NCI-H1417 treated with DMSO at 0.1 percent for 48 hours (cell line): ENCODE measurements at places on chromosomes 16 and 17.

DNA sequence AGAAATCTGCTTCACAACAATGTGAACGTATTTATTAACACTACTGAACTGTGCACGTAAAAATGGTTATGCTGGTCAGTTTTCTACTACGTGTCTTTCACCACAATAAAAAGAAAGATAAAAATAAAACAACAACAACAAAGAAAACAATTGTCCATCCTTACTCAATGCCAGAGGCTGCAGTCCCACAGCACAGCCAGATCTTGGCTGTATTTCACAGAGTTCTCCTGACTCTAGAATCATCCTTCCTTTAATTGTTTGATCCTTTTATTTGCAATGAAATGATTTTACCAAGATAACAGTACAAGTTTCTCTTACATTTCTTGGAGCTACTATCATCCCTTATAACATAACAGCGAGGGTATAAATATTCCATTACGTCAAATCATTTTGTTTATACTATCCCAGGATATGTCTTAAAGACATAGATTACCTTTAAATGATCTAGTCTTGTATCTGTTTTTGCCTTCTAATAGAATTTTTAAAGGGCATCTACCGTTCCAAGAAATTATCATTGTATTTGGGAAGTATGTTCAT lies 103.3 kb downstream of the SLC39A11 start:
- DNase-seq = no peak

GRCh38 chr17:42748908-42749798 lies 4.3 kb upstream of the EZH1 start:
- no peak for DNase-seq

DNA sequence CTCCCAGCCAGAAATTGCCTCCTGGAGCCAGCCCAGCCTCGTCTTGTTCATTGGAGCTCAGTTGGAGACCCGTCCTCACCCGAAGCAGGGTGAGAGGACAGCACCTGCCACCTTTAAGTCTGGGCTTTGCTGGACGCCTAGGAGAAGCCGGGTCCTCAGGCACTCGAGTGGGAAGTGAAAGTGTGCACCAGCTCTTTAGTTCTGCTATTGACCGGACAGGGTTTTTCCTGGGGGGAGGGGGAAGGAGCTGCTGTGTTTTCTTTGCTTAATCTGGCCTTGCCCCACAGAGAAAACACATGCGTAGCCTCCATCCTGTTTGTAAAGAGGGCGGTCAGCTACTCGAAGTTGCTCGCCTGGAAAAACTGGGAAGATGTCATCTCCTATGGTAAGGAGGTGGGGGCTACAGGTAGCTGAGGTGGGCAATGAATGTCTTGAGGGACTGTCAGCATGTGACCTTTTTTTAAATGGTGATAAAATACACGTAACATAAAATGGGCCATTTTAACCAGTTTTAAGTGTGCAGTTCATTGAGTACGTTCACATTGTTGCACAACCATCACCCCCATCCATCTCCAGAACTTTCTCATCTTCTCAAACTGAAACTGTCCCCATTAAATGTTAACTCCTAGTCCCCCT lies 34.4 kb downstream of the CMIP start:
- no peak for DNase-seq

GRCh38 chr17:82866590-82867191 lies 26.9 kb upstream of the ZNF750 start:
- DNase-seq = no peak

- DNase-seq = no peak
Observed at GRCh38 chr17:80826955-80827645, 164.5 kb upstream of the CHMP6 start.

DNA sequence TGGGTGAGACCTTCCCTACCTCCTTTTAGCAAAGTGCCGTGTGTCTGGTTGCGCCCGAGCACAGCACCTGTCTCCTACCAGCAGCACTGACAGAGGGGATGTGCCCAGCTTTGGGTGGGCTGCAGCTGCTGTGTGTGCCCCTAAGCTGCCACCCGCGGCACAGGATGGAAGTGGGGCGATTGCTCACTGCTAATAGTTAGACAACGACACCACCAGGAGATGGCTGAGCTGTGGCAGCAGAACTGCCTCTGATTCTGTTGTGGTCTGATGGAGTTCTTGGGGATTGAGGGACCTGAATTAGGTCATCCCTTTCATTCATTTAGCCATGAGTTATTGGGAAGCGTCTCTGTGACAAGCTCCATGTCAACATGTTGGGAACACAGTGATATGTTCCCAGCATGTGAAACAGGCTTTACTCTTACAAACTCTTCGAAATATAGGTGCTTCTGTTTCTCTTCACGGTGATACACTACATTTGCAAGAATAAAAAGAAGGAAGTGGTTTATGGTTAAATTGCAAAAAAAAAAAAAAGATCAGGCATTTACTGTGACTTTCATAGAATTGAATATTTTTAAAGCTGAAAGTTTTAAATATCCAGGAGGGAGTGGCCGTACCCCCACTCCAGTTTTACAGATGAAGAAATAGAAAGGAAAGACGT lies 184.4 kb downstream of the MAF start:
- no peak for DNase-seq

- no peak for DNase-seq
Observed at GRCh38 chr16:17382514-17382913, 88.2 kb downstream of the XYLT1 start.

DNA sequence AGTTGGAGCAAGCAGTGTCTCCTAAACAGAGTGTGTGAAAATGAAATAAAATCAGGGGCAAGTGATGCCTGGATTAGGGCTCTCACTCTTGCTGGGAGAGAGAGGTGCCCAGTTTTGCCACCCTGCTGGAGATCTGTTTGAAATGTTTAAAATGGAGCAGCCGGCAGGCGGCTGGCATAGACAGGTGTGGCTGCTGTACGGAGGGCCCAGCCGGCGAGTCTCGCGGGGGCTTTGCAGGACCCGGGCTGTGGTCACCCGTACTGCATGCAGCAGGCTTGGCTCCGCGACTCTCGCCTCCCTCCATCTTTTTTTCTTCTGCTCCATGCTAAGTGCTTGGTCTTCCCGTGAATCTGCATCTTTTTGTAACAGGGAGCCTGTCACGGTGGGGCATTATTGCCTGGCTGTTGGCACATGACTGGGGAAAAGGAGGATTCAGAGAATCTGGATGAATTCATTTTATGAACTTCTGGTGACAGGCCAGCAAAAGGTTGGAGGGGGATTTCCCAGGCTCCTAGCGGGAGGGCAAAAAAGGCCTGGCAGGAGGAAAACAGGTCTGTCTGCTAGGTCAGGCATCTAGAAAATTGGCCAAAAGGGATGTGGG lies 1.8 kb downstream of the ZNRF1 start:
- DNase-seq = no peak

DNA sequence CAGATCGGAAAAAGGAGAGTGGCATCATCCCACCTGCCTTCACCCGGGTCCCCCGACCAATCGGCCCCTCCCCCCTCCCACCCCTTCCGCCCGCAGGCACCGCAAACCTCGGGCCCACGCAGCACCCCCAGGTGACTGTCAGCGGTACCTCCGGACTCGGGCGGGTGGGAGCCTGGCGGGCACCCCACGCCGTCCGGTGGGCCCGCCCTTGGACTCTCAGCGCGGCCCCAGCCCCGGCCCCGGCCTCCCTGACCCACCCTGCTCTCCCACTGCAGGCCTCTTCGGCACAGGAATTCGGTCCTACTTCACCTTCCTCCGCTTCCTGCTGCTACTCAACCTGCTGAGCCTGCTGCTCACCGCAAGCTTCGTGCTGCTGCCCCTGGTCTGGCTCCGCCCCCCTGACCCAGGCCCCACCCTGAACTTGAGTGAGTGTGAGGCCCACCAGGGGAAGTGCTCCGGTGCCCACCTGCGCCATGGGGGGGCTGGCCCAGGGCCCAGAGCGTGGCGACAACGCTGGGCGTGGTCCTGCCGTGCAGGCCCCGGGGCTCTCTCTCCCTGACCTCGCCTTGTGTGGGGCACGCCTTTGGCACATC lies 1.6 kb downstream of the TMC8 start:
- no peak for DNase-seq

DNA sequence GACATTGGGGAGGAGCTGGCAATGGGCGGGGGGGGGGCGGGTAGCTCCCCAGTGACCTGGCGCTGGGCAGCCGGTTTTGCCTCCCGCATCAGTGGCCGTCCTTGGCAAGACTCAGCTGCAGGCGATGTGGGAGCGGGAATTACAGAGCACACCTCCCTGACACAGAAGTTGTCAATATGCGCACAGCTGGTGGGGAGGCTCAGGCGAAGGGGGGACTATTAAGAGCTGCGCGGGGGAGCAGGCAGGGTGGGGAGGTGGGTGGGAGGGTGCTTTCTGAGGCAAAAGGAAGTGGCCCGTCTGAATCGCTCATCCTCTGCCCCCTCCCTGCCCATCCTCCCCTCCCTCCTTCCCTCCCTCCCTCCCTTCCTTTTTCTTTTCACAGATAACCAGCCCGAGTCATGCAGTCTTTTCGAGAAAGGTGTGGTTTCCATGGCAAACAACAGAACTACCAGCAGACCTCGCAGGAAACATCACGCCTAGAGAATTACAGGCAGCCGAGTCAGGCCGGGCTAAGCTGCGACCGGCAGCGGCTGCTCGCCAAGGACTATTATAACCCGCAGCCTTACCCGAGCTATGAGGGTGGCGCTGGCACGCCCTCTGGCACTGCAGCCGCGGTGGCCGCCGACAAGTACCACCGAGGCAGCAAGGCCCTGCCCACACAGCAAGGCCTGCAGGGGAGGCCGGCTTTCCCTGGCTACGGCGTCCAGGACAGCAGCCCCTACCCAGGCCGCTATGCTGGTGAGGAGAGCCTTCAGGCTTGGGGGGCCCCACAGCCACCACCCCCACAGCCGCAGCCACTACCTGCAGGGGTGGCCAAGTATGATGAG lies 44.0 kb downstream of the SREBF1 start:
- DNase-seq = no peak

GRCh38 chr16:3727806-3728381 lies 10.6 kb upstream of the TRAP1 start:
- no peak for DNase-seq

GRCh38 chr17:2965621-2966595 lies 97.5 kb downstream of the OR1D5 start:
- DNase-seq = no peak

DNA sequence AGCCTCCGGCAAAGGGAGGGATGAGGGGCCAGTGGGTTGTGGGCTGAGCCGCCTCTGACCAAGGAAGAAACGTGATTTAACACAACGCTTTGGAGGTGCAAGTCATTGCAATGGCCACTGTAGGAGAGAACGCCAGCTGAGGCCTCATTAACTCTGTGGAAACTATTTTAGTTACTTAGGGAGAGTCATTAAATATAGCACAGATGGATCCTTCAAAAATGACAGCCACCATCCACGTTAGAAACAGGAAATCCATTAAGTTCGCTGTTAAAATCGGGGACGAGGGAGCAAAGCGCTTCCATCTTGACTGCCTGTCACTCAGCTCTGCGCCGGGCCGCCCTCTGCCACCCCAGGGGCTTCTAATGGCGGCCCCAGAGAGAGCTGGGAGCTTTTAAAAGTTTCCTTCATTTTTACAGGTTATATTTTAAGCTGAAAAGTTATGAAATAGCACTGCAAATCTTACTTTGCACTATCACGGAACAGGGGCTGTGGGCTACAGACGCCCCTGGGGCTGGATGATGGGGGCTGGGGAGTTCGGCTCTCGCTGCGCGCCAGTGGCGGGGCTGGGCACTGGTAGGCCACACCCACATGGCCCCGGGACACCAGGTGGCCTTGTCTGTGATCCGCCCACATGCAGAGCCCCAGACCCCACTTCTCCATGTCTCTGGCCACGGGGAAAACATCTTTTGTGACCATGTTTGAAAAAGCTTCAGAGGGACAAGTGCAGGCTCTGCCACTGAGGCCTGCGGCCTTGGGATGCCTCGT lies 54.6 kb downstream of the LMF1 start:
- no peak for DNase-seq

DNA sequence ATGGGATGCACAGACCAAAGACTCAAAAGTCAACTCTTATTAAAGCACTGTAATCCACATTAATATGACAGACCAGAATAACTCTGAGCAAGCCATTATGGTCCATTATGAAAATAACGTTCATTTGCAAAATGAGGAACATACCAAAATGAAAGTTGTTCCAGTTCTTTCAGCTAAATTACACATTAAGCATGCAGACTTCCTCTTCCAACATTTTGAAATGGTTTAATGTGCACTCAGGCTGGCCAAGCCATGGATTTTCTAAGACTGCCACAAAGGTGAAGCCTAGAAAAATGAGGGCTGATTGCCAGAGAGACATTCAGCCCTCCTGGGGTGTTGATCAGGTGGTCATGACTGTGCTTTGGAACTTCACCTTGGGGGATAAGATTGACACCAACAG lies 56.7 kb upstream of the NOG start:
- DNase-seq = no peak

DNA sequence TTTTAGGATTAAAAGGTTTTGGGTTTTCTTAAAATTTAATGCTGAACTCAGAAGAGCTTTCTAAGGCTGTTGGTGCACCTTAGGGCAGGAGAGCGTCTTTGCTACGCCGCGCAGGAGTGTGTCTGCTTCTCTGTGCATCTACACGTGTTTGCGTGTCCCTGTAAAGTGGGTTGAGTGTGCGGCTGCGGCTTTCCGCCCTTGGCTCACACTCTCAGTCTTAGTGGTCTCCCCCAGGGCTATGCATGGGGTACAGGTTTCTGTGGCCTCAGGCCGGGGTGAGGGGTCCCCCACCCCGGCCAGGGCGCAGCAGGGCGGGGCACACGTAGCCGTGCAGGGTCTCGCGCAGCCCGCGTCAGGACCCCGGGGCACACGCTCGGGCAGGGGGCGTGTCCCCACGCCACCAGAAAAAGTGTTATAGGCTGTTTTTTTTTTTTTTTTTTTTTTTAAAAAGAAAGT lies 727 bp upstream of the TENT4B start:
- no peak for DNase-seq

DNA sequence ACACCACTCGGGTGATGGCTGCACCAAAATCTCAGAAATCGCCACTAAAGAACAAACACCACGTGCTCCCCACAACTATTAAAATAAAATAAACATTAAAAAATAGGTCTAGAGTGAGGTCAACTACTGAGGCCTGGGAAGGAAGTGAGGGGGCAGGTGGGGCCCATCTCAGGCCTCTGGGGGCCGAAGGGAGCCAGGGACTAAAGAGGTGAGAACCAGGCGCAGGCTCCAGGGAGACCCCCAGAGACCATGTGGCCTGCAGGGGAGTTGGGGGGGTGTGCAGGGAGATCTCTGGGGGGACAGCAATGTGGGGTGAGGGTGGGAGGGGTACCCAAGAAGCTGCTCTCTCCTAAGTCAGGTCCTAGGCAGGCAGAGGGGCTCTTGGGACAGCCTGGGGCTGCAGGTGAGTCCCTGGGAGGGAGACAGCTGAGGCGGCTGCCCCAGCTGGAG lies 111.3 kb upstream of the SMURF2 start:
- no peak for DNase-seq

DNA sequence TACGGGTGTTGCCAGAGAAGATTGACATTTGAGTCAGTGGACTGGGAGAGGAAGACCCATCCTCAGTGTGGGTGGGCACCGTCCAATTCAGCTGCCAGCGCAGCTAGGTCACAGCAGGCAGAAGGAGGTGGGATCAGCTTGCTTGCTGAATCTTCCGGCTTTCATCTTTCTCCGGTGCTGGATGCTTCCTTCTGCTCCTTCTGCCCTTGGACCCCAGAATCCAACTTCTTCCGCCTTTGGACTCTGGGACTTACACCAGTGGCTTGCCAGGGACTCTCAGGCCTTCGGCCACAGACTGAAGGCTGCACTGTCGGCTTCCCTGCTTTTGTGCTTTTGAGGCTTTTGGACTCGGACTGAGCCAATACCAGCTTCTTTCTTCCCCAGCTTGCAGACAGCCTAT lies 46.1 kb upstream of the RPL38 start:
- DNase-seq = no peak
